Stimulated activated CD4-positive, alpha-beta T cell treated with anti-CD3 and anti-CD28 coated beads, TNF-alpha, amount 100 ng/mL, for 4 hours (primary cell): ENCODE measurements at places on chromosomes 1 and 21.

- no peak for DNase-seq
Observed at GRCh38 chr1:205199931-205200299, 11.6 kb downstream of the DSTYK start.

DNA sequence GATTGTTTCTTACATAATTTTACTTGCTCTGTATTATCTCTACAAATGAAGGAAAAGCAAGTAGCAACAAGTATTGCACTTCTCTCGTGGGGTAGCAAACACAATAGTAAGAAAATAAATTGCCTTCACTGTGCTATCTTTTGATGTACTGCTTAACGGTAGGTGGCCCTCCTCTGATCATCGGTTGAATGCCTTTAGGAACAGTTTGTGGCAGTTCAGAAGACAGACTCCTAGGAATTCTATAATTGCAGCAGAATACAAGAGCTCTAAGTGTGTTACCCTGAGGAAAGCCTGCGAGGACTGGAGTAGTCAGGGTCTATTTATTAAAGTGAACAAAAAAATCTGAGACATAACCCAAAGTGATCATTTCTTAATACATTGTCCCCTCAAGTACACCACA lies 1135.9 kb downstream of the KCNT2 start:
- no peak for DNase-seq

- no peak for DNase-seq
Observed at GRCh38 chr1:60832367-60832766, 250.0 kb upstream of the NFIA start.

- DNase-seq, result no peak
Observed at GRCh38 chr1:25918615-25919014, 12.4 kb upstream of the STMN1 start.
